ENCODE measurements at places on chromosomes 16 and 17. TPM values are rescaled to one million over a fixed set of nuclear protein-coding genes. Genes with fewer than 3 reads are reported as not detected.

GRCh38 chr16:3938843-3939624 is 58.5 kb upstream of the CREBBP start:
- peak; percentile 68 for DNase-seq
- H3K4me1 ChIP-seq = peaks cover 3% of the 10 kb centered on the region
- H3K27ac ChIP-seq = no peak overlapping the region
- no peak overlapping the region for H3K4me3 ChIP-seq

- no peaks in the 10 kb centered on the region for H3K27me3 ChIP-seq
- no peak overlapping the region for H3K4me3 ChIP-seq
- H3K36me3 ChIP-seq = peaks cover 7% of the 10 kb centered on the region
These were observed 73.8 kb upstream of the METRNL start for GRCh38 chr17:83005639-83006038.

DNA sequence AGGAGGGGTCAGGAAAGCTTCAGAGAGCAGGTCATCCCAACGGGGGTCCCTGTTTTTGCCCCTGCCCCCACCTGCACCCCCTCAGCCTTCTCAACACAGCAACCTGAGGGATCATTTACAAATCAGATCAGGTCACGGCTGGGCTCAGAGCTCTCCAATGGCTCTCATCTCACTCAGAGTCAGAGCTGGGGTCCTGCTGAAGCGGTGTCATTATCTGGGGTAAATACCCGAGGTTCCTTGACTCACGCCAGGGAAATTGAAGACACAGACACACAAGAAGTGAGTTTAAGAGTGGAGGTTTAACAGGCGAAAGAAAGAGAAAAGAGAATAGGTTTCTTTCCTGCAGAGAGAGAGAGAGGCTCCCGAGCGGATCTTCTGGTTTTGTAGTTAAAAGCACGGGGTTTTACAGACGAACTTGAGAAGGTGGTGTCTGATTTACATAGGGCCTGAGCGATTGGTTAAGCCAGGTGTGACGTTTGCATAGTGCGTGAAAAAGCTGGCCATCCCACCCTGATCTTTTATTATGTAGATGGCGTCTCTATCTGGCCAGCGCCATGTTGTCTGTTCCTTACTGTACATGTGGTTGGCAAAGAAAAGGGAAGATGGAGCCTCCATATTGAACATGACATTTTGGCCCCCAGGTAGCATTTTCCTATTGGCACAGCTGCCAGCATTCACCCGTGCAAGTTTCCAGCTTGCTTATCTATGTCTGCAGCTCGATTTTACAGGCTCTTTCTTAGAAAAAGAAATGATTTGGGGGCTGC is 51.4 kb downstream of the WSB1 start:
- no peak for DNase-seq
- H3K4me3 ChIP-seq = peak overlapping the region; percentile 38
- H3K4me1 ChIP-seq = peaks cover 26% of the 10 kb centered on the region
- no peaks in the 10 kb centered on the region for H3K27me3 ChIP-seq
- peak overlapping the region; percentile 41 for H3K27ac ChIP-seq
- no peaks in the 10 kb centered on the region for H3K36me3 ChIP-seq

- H3K27ac ChIP-seq = no peak overlapping the region
- H3K4me3 ChIP-seq = no peak overlapping the region
- H3K36me3 ChIP-seq = no peaks in the 10 kb centered on the region
- no peaks in the 10 kb centered on the region for H3K4me1 ChIP-seq
- DNase-seq = no peak
- peaks cover 13% of the 10 kb centered on the region for H3K27me3 ChIP-seq
These were observed 199.1 kb downstream of the HS3ST3B1 start for GRCh38 chr17:14499976-14500375.

GRCh38 chr16:87226926-87227295 is 90.3 kb downstream of the C16orf95 start:
- no peak overlapping the region for H3K27ac ChIP-seq
- peaks cover 4% of the 10 kb centered on the region for H3K27me3 ChIP-seq
- H3K4me3 ChIP-seq = no peak overlapping the region
- H3K36me3 ChIP-seq = no peaks in the 10 kb centered on the region

DNA sequence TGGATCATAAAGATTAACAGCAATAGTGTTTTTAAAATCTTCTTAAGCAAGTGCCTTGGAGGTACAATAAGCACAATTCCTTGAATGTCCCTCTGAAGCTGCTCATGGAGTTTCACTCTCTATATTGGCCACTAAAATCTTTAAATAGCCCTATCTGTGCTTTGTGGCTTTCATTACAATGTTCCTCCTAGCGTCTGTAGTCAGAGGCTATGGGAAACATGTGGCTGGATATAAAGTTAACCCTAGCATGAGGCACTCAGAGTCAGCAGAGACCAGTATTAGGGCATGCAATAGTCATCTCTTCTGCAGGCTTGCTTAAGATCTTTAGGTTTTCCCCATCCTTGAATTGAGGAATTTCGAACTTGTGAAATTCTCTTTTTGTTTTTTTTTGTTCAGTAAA is 668.2 kb downstream of the CDH11 start:
- no peaks in the 10 kb centered on the region for H3K27me3 ChIP-seq
- DNase-seq = no peak
- H3K27ac ChIP-seq = no peak overlapping the region

Gene GOSR1
- 60.7 TPM for total RNA-seq

Gene EFNB3
- total RNA-seq = not detected

Gene TOP2A
- 5.3 TPM for total RNA-seq

Gene SERPINF2
- 0.82 TPM for total RNA-seq
